ENCODE measurements at places on chromosomes 7 and 10.

GRCh38 chr10:17838080-17838648, 29.0 kb downstream of the MRC1 start:
- DNase-seq, result no peak

DNA sequence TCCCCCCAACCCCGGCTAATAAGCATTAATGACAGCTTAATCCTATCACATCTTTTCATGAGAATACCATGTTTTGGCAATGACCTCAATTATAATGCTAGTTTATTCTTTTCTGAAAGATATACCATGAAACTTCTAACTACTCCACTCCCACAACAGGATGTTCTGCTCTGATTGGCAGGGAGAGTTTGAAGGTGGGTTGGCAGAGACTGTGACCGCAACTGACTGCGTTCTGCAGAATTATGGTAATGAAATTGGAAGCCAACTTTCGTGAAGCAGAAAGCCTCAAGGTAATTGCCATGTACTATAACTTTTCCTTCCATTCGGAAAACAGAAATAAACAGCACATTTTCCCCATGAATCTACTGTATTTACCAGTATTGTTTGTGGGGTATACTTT, 288.2 kb upstream of the SEMA3D start:
- DNase-seq, result no peak

DNA sequence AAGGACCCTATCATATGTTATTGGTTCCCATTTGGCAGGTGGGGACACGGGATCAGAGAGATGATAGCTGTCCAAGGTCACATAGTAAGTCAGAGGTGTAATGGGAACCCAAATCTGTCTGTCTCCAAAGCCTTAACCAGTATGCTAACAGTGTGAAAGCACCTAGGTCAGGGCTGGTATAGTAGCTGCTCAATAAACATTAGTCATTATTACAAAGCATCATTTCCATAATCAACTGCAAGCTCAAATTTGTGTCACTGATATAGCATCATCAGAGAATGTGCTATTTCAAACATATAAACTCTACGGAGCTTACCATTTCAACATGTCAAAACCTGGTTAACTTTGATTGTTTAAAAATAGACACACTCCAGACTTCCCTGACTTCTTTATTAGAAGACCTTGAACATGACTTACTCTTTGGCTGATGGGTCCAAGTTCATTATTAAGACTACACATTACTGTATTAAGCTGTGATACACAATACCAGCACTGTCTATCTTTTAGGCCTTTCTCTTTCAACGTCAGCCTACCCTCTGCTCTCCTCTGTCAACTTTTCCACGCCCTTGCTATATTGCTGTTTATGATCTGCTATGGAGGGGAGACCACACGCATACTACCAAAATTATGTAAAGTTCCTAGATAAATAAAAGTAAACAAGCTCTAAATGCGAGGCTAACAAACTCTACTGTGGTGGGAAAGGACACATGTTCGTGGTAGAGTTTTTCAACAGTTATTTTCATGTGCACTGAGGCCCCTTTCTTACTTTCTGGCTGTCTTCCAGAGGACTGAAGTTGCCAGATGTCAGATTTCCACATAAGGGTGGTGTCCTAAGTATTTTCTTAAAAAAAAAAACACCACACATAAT, 33.6 kb downstream of the DNMBP start:
- no peak for DNase-seq

DNA sequence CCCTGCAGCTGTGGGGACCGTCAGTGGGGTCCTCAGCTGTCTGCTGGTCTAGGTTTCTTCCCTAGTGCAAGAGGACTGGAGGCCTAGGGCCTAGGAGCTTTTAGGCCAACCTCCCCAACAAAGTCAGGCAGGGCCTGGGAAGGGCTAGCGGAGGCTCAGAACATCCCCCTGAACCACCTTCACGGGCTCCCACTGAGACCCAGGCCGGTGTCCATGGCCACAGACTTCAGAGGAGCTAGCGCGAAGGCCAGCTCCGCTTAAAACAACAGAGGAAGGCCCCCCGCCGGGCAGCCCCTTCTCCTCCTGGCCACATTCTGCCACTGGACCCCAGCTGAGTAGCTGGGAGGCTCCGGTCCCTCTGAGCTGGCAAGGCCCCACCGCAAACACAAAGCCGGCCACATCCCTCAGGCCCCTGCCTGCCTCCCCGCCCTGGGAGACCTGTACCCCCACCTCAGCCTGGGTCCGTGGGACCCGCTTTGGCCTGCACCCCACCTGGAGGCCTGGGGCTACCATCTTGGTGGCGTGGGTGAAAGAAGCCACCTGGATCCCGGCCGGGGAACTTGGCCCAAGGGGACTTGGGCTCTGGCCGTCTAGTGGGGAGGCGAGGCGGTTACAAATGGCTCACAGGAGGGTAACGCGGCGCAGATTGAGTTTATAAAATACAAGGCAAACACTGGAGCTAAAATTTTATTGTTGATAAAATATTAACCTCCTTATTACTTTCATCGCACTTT, 5.4 kb upstream of the UNCX start:
- no peak for DNase-seq

- no peak for DNase-seq
These were observed at the start of gene IRF5 for GRCh38 chr7:128937647-128938543. IRF5 (plus strand) TSS chr7:128937927; CDS start chr7:128942082, 4,155 bp downstream.

Data from NK-92 treated with Interleukin-12 subunit alpha and Interleukin-12 subunit beta, amount 100 ng/mL, for 24 hours (cell line).